ENCODE measurements at places on chromosomes 2 and 18.

GRCh38 chr2:27832396-27832795 is 57.8 kb downstream of the RBKS start:
- DNase-seq = no peak

DNA sequence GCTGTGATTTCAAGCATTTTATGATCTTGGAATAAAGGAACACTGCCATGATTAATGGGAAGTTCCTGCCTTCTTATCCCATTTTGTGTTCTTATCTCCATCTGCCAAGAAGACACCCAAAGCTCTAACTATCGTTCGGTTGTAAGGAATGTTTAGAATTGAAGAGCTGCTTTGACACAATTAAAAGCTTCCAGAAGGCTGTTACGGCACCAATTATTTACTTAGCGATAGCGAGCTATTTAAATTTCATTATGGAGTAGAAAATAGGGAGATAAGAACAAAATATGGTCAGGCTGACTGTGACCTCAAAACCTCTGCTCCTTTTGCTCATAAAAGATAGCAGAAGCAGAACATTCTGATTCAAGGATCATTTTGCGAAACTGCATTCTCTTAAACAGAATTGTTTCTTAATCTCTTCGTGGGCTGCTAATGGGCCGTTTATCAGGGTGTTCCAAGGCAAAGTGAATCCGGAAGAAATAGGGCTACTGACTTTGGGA is 101.6 kb downstream of the SLC4A3 start:
- no peak for DNase-seq

DNA sequence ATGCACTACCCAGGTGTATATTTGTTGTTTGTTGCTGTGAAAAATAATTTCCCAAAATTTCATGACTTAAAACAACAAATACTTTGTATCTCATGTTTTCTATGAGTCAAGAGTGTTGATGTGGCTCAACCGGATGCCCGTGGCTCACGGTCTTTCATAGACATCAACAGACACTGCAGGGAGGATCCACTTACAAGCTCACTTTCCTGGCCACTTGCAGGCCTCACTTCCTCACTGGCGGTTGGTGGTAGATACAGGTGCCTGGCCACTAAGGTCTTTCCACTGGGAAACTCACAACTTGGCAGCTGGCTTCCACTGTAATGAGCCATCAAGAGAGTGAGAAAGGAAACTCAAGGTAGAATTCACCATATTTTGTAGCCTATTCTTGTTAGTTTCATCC is 662.9 kb downstream of the IRS1 start:
- DNase-seq = no peak

- no peak for DNase-seq
Measured at GRCh38 chr2:212814941-212815340, 276.3 kb upstream of the ERBB4 start.

DNA sequence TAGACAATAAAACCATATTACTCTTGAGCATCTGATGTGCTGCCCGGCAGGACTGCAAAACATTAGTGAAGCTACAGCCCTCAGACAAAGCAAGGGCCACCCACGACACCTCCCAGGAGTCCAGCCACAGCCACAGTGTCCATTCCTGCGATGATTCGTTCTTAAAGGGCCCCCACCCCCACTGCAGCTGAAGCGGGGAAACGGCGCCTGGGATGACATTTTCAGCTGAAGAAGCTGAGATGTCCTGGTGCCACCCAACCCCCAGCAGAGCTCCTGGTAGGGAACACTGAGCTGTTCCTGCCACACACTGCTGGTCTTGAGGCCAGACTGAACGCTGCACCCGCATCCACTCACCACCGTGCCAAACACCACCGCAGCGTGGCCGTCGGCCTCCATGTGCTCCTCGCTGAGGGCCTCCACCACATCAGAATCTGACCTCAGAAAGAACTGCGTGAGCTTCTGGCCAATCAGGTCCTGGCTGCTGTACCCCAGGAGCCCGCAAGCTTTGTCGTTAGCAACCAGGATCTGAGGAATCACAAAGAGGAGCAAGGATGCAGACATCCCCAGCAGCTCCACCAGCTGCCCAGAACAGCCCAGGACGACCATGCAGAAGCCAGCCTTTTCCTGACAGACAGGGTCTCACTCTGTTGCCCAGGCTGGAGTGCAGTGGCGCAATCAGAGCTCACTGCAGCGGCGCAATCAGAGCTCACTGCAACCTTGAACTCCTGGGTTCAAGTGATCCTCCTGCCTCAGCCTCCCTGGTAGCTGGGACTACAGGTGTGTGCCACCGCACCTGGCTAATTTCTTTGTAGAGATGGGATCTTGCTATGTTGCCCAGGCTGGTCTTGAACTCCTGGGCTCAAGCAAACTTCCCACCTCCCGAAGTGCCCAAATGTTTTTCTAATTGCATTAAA is 9.5 kb downstream of the PASK start:
- no peak for DNase-seq

- no peak for DNase-seq
Measured at GRCh38 chr2:62478093-62478580, 27.9 kb downstream of the TMEM17 start.

- no peak for DNase-seq
Measured at GRCh38 chr18:57587098-57587661, 678 bp upstream of the FECH start.

DNA sequence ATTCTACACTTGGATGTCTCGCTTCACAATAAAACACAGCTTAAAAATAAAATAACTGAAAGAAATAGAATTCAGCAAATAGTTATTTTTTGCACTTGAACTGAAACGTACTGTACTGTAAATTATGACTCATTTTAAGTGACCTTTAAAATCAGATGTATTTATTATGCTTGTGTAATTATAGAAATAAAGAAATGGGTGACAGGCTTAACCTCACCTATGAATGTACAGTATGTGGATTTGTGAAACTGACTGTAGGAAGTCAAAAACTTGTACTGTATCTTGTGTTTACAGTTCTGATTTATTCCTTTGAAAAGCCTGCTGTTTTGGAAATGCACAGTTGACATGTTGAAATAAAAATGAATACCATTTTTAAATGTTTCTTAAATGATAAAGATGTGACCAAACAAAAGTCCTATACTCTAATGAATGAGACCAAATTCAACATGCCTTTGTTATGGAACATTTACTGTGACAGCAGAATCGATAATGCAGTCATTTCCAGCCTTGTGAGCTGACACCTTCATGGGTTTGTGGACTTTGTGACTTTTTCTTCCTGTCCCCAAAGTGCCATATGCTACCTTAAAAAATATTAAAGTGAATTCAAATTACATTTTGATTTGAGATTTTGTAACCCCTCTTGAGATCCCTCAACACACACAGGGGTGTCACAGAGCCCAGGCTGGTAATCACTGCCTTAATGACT is 32.7 kb downstream of the NEMP2 start:
- no peak for DNase-seq

DNA sequence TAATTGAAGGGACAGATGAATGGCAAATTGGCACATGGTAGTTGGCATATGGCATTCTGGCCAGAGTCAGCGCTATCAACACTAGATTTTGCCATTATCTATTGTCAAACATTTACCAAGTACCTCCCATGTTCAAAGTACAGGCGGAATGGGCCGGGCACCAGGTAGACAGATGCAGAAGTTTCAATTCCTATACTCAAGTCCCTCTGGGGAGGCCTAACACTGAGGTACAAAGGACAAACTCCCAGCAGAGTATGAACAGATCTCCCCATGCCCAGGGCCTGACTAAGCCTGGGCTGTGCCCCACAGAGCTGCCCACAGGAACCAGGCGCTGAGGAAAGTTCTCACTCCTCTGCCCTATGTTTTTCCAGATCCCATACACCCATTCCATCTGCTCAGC is 257.5 kb upstream of the KLHL29 start:
- DNase-seq = no peak
